NCI-H1092 treated with DMSO at 0.1 percent for 48 hours (cell line): ENCODE measurements at places on chromosomes 7 and 10.

- DNase-seq: no peak
Measured at GRCh38 chr7:16398146-16399017, 23.0 kb downstream of the CRPPA start.

GRCh38 chr7:108417926-108418325, 38.3 kb downstream of the NRCAM start:
- no peak for DNase-seq

DNA sequence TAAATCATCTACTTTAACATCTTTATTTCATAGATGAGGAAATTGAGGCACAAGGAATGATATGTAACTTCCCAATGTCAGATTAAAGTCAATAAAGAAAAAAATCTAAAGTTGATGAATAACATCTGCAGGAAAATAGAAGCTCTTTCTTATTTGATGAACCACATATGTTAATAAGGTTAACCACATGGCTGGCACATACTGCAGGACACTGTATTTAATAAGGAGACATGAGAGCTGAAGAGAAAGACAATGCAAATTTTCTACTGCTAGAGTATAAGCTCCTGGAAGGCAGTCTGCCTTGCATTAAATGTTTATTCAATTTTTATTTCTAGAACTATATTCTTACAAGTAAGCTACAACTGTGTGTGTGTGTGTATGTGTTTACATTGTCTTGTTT, 4.4 kb downstream of the RAB11FIP2 start:
- no peak for DNase-seq

DNA sequence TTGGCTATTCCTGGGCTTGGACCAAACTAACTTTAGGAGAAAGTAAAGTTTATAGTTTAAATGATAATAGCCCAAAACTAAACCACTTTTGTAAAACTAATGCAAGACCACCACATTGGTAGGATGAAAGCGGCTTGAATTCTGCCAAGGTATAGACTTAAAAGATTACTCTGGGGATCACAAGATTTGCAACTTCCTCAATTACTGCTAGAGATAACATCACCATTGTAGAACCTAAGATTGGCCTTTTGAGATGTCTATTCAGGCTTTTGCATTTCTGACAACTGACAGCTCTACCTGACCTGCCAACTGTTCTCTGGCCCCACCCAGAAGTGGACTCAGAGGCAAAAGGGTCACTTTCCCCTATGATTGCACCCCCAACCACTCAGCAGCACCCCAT, 162.4 kb downstream of the TNS3 start:
- DNase-seq: no peak

- DNase-seq: no peak
Measured at GRCh38 chr10:73892310-73893030, 18.1 kb upstream of the CAMK2G start.

DNA sequence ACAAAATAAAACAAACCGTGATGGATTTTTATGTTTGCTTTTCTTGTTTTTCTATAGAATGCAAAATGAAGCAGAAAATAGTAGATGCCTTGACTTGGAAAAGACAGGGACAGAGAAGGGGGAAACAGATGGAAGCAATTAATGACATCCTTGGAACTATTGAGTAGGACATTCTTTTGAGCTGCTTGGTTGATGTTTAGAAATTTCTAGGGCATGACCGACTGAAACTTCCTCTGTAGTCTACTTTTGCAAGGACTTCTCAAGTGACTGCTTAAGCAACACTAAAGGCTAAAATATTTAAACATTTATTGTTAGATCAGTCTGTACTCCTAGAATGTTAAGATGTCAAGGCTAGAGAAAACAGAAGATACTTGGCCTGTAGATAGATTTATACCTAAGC, 49.4 kb downstream of the VCL start:
- DNase-seq: no peak

- DNase-seq: no peak
Measured at GRCh38 chr7:100967292-100967863, 2.0 kb upstream of the MUC12 start.

DNA sequence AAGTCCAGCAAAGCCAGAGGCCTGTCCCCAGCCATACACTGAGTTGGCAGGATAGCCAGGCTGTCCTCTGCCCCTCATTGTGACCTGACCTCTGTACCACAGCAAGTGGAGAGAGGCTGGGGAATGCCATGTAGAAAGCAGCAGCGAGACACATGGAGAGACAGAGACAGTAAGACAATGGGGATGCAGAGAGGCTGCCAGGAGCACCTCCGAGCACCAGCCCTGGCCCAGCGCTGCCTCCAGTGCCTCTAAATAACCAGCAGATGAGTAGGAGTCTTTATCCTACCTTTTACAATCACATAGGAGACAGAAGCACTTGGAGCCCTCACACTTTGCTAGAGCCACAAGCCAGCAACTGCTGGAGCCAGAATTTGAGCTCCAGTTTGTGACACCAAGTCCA, 8.1 kb downstream of the GDF2 start:
- no peak for DNase-seq

- peak; percentile 80 for DNase-seq
Measured at GRCh38 chr7:97006055-97006815, 882 bp downstream of the DLX6 start.

DNA sequence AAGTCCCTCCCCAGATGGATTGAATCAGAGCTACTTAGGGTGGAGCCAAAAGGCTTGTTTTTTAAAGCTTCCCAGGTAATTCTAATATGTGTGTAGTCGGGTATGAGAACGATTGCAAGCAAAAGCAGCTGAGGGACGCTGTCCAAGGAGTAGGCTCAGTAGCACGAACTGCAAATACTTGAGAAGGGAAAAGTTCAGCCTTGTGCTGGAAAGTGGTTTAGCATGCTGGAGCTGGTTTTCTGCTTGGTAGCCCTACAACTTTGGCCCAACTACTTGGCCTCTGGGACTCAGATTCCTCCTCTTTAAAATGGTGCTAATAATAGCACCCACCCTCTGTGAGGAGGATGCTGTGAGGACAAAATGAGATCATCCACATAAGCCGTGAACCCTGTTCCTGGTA, 76.2 kb downstream of the AHR start:
- no peak for DNase-seq

DNA sequence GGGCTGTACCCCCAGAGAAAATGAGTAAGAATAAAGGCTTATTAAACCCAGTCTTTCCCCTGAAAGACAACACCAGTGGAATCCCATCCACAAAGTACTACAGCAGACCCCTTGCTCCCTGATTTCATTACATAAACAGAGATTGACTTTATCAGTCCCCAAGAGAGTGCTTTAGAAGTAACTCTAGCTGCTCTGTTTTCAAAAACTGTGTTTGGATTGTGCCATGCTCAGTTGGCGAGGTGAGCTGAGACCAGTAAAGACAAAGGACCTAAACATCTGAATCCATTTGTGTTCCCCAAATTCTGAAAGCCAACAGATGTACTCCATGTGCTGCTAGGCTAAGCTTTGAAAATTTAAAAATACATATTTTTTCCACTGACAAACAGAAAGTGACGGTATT, 127.0 kb downstream of the ATE1 start:
- DNase-seq: no peak

DNA sequence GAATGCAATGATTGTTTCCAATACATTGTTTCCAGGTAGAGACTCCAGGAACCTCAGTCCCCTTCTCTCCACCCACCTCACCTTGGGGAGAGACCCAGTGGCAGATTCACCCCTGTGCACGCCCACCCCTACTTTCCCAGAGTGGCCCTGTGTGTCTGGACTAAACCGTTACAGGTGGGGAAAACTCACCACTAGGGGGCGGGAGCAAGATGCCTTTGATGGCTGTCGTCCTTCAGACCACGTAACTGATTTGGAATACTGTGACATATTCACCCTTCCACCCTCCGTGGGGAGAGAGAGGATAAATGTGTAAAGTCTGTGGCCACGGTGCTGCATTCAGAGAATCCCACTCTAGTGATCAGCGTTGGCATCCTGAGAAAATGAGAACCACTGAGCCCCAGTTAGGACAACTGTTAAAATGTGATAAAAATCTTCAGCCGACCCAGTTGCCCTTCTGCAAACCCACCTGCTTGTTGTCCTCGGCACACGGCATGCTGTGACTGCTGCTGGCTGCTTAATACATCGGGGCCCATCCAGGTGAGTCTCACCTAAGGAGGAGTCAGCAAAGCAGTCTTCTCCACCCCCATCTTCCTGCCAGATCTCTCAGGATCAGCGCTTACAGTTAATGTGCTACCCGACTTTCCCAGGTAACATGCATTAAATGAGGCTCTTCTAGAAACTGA, 41.5 kb upstream of the NMT2 start:
- DNase-seq: peak; percentile 70

DNA sequence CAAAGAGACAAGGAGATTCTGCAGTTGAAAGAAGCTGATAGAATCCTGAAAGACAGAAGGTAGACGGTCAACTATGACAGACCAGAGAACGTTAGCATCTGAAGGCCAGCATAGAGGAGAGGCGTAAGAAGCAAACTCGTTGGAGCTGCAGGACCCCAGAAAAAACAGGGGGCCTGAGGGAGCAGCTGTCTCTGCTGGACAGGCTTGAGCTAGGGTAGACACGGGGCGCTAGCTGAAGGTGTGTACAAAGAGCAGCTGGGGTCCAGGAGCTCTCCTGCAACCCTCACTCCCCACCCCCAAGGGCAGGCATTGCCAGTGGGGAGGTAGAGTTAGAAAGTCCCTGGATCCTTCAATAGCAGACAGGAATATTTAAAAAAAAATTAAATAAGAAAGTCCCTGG, 14.6 kb upstream of the GDI2 start:
- DNase-seq: no peak

DNA sequence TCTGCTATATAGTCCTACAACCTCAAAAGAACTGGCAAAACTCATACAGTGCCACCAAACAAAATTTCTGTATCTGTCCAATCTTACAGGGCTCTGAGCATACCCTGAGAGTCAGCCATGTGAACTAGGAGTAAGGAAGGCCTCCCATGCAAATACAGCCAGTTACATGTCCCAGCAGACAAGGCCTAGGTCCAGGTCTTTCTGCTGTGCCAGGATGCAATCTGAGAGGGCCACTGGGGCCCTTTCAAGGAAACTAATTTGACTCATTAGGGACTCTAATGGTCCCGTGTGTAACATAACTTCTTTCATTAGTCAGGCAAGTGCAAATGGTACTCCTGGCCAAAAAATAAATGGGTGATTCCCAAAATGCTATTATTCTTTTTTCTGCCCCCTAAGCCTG, 17.9 kb upstream of the HIBADH start:
- no peak for DNase-seq
